ENCODE measurements at places on chromosomes 11 and 22. TPM values are rescaled to one million over a fixed set of nuclear protein-coding genes. Genes with fewer than 3 reads are reported as not detected.
A peak's percentile ranks its signal among the peaks of the same experiment; 100 is the strongest.

DNA sequence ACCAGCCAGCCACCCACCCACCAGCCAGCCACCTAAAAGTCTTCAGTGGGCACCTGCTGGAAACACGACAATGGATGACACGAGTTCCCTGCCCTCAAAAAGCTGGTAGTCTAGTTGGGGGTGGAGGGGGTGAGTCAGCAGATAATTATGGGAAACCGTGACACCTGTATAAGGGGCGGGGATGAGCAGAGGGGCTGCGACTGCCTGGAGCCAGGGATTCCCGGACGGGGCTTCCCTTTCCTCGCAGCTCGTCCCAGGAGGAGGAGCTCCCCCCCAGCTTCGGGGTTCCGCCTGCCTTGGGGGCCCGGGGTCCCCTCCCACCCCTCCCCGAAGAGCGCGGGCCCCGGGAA, 2.3 kb upstream of the RTN4RL2 start:
- no peaks in the 10 kb centered on the region for H3K36me3 ChIP-seq
- DNase-seq: no peak
- peaks cover 6% of the 10 kb centered on the region for H3K27me3 ChIP-seq
- no peak overlapping the region for H3K4me3 ChIP-seq
- H3K4me1 ChIP-seq: peaks cover 4% of the 10 kb centered on the region
- no peak overlapping the region for H3K27ac ChIP-seq

DNA sequence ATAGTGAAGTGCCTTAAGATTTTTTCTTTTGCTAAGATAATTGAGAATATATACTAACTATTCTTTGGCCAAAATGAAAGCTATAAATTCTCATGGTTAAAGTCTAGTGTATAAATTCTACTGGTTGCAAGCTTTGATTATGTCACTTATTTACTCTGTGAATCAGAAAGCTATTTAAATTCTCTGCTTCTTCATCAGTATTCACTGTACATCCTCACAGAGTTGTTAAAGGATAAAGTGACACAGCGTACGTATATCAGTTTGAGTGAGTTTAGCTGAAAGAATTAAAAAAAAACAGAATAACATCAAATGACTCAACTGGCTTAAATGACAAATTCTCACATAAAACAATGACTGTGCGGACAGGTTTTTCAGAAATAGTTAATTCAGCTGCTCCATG, 453.1 kb downstream of the NELL1 start:
- no peaks in the 10 kb centered on the region for H3K4me1 ChIP-seq
- H3K4me3 ChIP-seq: no peak overlapping the region
- DNase-seq: no peak
- no peaks in the 10 kb centered on the region for H3K27me3 ChIP-seq
- H3K27ac ChIP-seq: no peak overlapping the region
- no peaks in the 10 kb centered on the region for H3K36me3 ChIP-seq

The ZNF214 gene
- 3.0 TPM for total RNA-seq

- no peaks in the 10 kb centered on the region for H3K27me3 ChIP-seq
- H3K27ac ChIP-seq: peak overlapping the region; percentile 72
- H3K36me3 ChIP-seq: no peaks in the 10 kb centered on the region
- H3K4me3 ChIP-seq: peak overlapping the region; percentile 60
- DNase-seq: no peak
- peaks cover 28% of the 10 kb centered on the region for H3K4me1 ChIP-seq
Measured at GRCh38 chr11:57310630-57311086, 14.1 kb downstream of the TNKS1BP1 start.

DNA sequence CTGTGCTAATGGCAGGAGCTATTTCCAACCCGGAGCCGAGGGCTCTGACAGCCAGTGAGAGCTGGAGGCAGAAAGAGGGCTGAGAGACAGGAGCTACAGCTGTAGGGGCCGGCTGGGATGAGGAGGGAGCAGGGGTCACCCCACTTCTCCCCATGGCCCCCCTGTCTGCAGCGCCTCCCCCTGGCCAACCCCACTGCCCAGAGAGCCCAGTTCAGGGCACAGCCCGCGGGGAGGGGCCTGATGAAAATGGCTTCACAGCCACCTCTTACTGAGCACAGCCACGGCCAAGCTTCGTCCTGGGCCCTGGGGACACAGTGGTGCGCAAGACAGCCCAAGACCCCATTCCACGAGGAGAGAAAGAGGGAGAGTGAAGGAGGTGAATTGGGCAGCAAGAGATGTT, 27.9 kb downstream of the RPL3 start:
- peak overlapping the region; percentile 72 for H3K27ac ChIP-seq
- peaks cover 62% of the 10 kb centered on the region for H3K4me1 ChIP-seq
- DNase-seq: no peak
- H3K36me3 ChIP-seq: no peaks in the 10 kb centered on the region
- H3K27me3 ChIP-seq: no peaks in the 10 kb centered on the region

- no peak overlapping the region for H3K4me3 ChIP-seq
- no peaks in the 10 kb centered on the region for H3K36me3 ChIP-seq
- 0 out of 2 replicates have a peak, but pooled peaks cover 3% of the 10 kb centered on the region for H3K27me3 ChIP-seq
- H3K27ac ChIP-seq: no peak overlapping the region
- no peaks in the 10 kb centered on the region for H3K4me1 ChIP-seq
Measured at GRCh38 chr11:75450236-75450635, 17.2 kb upstream of the KLHL35 start.

DNA sequence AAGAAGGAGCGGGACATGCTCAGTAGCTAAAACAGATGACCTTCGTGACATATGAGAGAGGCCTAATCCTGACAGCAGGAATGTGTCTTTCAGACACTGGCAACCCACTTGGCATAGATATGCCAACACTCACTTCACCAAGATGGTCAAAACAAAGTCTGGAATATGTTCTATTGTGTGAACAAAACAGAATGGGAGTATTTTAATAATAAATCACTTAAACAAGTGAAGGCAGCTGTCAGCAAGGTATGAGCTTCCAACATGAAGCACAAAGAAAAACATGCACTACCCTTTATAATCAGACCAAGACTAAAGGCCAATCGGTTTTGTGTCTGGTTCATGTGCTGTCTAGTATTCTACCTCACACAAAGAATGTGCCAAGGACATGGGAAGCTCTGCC, 23.1 kb downstream of the CCDC34 start:
- no peak overlapping the region for H3K4me3 ChIP-seq
- no peaks in the 10 kb centered on the region for H3K4me1 ChIP-seq
- no peak overlapping the region for H3K27ac ChIP-seq
- H3K27me3 ChIP-seq: no peaks in the 10 kb centered on the region
- H3K36me3 ChIP-seq: peaks cover 2% of the 10 kb centered on the region

- no peak for DNase-seq
- H3K4me1 ChIP-seq: peaks cover 3% of the 10 kb centered on the region
- no peaks in the 10 kb centered on the region for H3K36me3 ChIP-seq
- H3K27ac ChIP-seq: no peak overlapping the region
- no peak overlapping the region for H3K4me3 ChIP-seq
Measured at GRCh38 chr11:57406337-57406904, 16.0 kb upstream of the PRG2 start.

DNA sequence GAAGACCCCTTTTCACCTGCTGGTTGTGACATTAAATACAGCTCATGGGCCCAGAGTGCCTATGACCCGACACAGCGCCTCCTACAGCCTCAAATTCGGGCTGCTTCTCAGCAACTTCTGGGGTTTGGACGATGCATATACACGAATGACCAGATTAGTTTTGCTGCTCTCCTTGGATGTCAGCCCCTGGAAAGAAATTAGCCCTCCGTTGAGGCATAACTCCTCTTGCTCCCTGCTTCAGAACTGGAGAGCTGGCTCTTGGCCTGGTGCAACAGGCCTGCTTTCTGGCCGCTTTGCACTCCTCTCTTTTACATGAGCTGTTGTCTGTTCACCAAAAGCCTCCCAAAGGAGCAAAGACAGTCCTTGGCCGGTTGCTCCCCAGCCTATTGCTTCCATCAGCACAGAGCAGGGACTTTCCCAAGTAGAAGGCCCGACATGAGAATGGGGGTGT, 3.3 kb downstream of the TECTA start:
- H3K27me3 ChIP-seq: peaks cover 24% of the 10 kb centered on the region
- H3K4me1 ChIP-seq: 0 out of 2 replicates have a peak, but pooled peaks cover 3% of the 10 kb centered on the region
- no peak overlapping the region for H3K27ac ChIP-seq
- H3K36me3 ChIP-seq: no peaks in the 10 kb centered on the region

The MGAT3 gene
- 0.57 TPM for total RNA-seq

- H3K27me3 ChIP-seq: peaks cover 6% of the 10 kb centered on the region
- H3K4me1 ChIP-seq: peaks cover 15% of the 10 kb centered on the region
- H3K36me3 ChIP-seq: no peaks in the 10 kb centered on the region
- no peak for DNase-seq
- H3K4me3 ChIP-seq: peak overlapping the region; percentile 51
- no peak overlapping the region for H3K27ac ChIP-seq
Measured at GRCh38 chr11:119726585-119727522, 2.1 kb downstream of the NECTIN1 start.

DNA sequence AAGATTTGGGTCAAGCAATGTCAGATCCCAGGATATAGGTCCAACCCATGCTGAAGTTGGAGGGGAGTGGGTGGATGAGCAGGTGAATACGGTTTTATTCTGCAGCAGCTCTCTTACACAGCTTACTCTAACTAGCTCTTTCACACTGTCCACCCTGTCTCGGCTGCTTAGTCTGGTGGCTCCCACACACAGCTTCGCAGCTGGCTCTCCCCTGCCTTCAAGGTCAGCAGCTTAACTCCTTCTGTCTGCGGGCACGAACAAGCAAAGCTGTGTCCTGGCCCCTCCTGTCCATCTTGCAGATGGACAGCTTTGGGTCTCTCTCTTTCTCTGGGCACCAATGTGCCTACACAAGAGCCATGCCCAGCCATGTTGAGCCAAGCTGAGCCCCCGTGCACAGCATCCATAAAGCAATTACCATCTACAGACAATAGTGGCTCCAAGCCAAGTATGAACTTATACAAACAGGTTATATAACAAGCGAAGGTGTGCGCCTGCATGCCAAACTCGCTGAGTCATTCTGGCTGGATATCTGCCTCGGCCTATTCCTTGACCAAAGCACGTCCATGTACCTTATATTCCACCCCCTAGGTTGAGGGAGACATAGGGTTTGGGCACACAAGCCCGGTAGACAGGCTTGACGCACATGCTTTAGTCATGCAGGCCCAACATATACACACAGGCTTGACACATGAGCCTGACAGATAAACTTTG, 1307.8 kb upstream of the RAG2 start:
- no peak overlapping the region for H3K27ac ChIP-seq
- no peak overlapping the region for H3K4me3 ChIP-seq
- no peak for DNase-seq
- H3K4me1 ChIP-seq: no peaks in the 10 kb centered on the region
- no peaks in the 10 kb centered on the region for H3K27me3 ChIP-seq

GRCh38 chr22:31579835-31580242, 82.2 kb downstream of the PISD start:
- no peak for DNase-seq
- no peaks in the 10 kb centered on the region for H3K4me1 ChIP-seq
- no peak overlapping the region for H3K27ac ChIP-seq
- H3K27me3 ChIP-seq: no peaks in the 10 kb centered on the region
- H3K36me3 ChIP-seq: no peaks in the 10 kb centered on the region

DNA sequence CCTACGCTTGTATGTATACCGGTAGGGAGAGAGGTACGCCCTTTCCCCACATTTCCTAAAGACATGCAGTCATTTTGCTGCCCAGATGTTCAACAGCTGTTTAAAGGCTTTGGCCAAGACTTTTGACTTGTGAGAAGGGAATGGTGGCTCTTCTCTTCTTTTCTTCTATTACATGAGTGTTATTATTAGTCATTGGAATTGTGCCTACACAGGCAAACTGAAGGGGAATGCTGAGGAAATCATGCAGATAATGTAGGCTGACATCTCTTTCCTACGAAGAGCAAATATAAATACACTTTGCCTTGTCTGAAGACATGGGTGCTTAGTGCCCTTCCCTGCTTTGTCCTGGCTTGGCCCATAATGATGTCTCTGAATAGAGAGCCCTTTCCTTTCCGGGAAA, 194.3 kb upstream of the NARS2 start:
- H3K36me3 ChIP-seq: no peaks in the 10 kb centered on the region
- DNase-seq: no peak
- H3K4me3 ChIP-seq: no peak overlapping the region
- H3K27ac ChIP-seq: no peak overlapping the region
- no peaks in the 10 kb centered on the region for H3K4me1 ChIP-seq

- no peaks in the 10 kb centered on the region for H3K27me3 ChIP-seq
- H3K4me1 ChIP-seq: no peaks in the 10 kb centered on the region
- no peak overlapping the region for H3K27ac ChIP-seq
- H3K36me3 ChIP-seq: no peaks in the 10 kb centered on the region
Measured at GRCh38 chr22:20299746-20300136, 20.1 kb downstream of the DGCR6L start.

- no peak overlapping the region for H3K4me3 ChIP-seq
- DNase-seq: no peak
- no peak overlapping the region for H3K27ac ChIP-seq
- no peaks in the 10 kb centered on the region for H3K36me3 ChIP-seq
Measured at GRCh38 chr22:25651332-25652085, 87.0 kb downstream of the GRK3 start.

DNA sequence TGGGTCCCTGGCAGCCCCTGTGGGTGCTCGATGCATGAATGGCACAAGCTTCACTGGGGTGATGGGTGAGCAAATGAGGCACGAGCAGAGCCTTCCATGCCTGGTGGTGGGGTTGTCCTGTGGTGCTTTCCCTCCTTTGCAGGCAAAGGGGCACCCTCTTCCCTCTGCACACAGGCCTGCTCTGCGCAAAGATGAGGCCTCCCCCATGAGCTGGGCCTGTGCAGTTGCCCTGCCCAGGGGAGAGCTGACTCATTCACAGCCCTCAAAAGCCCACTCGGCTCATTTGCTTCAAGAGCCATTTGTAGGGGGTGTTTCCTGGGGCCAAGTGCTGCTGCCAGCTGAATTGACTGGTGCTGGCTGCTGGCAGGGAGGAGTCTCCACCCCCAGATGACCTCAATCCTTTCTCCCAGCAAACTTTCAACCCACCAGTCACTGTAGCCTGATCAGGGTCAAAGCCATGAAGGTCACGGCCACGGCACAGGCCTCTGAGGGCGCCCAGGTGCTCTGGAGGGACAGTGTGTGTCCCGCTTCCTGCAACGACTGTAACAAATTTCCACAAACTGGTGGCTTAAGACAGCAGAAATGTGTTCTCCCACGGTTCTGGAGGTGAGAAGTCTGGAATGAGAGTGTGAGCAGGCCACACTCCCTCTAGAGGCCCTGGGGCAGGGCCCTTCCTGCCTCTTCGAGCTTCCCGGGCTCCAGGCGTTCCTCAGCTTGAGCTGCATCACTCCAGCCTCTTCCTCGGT, 48.8 kb upstream of the ANO1 start:
- no peak overlapping the region for H3K4me3 ChIP-seq
- H3K27ac ChIP-seq: no peak overlapping the region
- no peaks in the 10 kb centered on the region for H3K4me1 ChIP-seq
- no peaks in the 10 kb centered on the region for H3K27me3 ChIP-seq
- no peaks in the 10 kb centered on the region for H3K36me3 ChIP-seq

DNA sequence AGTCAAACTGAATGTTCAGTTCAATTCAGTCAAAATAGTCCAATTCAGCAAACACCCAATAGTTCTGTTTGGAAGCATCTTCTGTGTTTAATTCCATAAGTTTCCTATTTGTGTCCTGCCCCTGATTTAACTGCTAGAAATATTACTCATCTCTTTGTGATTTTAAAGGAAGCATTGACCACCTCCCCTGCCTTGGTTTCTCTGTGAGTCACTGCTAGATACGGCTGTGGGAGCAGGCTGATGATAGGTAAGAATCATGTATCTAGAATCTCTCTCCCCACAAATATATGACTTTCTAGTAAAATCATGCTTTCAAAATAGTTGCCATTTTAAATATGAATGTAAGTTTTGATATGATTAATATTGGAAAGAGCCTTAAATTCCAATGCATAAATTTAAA, 888.5 kb downstream of the NTM start:
- H3K27ac ChIP-seq: no peak overlapping the region
- no peak for DNase-seq
- H3K27me3 ChIP-seq: 0 out of 2 replicates have a peak, but pooled peaks cover 2% of the 10 kb centered on the region
- H3K36me3 ChIP-seq: no peaks in the 10 kb centered on the region
- H3K4me1 ChIP-seq: no peaks in the 10 kb centered on the region

- peak; percentile 47 for DNase-seq
- H3K27me3 ChIP-seq: no peaks in the 10 kb centered on the region
- H3K27ac ChIP-seq: peak overlapping the region; percentile 67
- no peak overlapping the region for H3K4me3 ChIP-seq
- peaks cover 79% of the 10 kb centered on the region for H3K4me1 ChIP-seq
Measured at GRCh38 chr11:35214792-35215193, 75.8 kb downstream of the CD44 start.

Data from Panc1 (cell line).